Adrenal gland (tissue), 19 donors: ENCODE measurements at places on chromosomes 7 and 10.
A peak's percentile ranks its signal among the peaks of the same experiment; 100 is the strongest.

DNA sequence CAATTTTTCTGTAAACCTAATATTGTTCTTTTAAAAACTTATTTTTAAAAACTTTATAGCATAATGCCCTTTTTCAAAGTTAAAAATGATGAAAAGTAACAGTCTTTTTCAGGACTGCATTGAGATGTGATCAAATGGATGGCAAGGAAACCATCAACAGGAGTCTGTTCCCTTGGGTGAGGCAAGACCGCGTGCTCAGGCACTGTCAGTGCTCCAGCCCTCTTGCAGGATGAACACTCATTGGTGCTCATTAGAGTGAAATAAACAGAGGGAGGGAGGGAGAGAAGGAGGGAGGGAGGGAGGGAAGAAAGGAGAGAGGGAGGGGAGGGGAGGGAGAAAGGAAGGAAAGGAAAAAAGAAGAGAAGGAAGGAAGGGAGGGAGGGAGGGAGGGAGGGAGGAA, 145.7 kb upstream of the CHST15 start:
- no peak for DNase-seq
- no peaks in the 10 kb centered on the region for H3K4me1 ChIP-seq
- no peaks in the 10 kb centered on the region for H3K36me3 ChIP-seq
- no peaks in the 10 kb centered on the region for H3K27me3 ChIP-seq
- H3K27ac ChIP-seq: no peak overlapping the region

DNA sequence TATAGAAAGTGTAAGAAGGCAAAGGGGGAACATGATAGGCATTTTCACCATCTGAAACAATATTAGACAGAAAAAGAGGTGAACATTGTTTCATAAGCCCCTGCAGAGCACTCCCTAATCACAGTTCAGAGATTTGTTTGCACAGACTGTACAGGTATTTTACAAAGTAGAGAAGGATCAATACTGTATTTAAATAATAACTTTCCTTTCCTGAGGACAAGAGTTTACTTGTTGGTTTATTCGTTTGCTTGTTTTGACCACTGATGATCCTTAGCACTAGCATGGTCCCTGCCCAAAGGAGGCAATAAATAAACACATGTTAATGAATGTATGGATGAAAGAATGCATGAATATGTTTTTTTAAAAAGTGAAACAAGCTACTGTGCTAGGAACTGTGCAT, 690.1 kb upstream of the COBL start:
- H3K4me3 ChIP-seq: no peak overlapping the region
- no peaks in the 10 kb centered on the region for H3K4me1 ChIP-seq
- H3K27me3 ChIP-seq: no peaks in the 10 kb centered on the region
- H3K27ac ChIP-seq: no peak overlapping the region
- no peaks in the 10 kb centered on the region for H3K36me3 ChIP-seq
- DNase-seq: no peak

DNA sequence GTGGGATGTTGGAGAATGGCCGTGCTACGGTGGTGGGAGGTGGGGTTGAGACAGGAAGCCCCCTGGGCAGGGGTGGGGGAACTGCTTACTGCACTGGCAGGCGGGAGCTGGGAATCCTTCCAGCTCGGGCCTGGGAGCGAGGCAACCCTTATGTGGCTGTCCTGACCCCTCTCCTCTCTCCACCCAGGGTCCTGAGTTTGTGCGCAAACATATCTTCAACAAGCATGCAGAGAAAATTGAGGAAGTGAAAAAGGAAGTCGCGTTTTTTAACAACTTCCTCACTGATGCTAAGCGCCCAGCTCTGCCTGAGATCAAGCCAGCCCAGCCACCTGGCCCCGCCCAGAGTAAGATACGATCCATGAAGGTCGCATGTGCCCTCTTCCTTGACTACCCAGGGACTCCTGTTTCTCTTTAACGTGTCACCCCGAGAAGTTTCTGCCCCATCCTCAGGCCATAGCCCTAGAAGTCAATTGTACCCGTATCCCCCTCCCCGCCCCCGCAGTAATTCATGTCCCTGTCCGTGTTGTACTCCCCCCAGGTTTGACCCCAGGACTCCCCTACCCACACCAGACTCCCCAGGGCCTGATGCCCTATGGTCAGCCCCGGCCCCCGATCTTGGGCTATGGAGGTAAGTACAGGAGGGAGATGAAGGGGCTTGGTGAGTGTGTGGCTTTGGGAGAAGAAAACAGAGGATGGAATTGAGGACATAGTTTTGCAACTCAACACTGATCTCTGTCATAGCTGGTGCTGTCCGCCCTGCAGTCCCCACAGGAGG, 1.8 kb downstream of the UFSP1 start:
- no peak overlapping the region for H3K4me3 ChIP-seq
- H3K4me1 ChIP-seq: peaks cover 35% of the 10 kb centered on the region
- H3K36me3 ChIP-seq: peaks cover 58% of the 10 kb centered on the region
- peak overlapping the region; percentile 37 for H3K27ac ChIP-seq
- no peaks in the 10 kb centered on the region for H3K27me3 ChIP-seq
- peak; percentile 30 for DNase-seq

GRCh38 chr10:67884313-67884841, at the start of gene SIRT1:
SIRT1 (plus strand) TSS chr10:67884656; CDS start chr10:67884722, 66 bp downstream.
- no peaks in the 10 kb centered on the region for H3K27me3 ChIP-seq
- H3K36me3 ChIP-seq: no peaks in the 10 kb centered on the region
- H3K27ac ChIP-seq: peak within 1 kb of the TSS; percentile 96
- peak within 1 kb of the TSS; percentile 51 for H3K4me3 ChIP-seq
- DNase-seq: peak; percentile 99

DNA sequence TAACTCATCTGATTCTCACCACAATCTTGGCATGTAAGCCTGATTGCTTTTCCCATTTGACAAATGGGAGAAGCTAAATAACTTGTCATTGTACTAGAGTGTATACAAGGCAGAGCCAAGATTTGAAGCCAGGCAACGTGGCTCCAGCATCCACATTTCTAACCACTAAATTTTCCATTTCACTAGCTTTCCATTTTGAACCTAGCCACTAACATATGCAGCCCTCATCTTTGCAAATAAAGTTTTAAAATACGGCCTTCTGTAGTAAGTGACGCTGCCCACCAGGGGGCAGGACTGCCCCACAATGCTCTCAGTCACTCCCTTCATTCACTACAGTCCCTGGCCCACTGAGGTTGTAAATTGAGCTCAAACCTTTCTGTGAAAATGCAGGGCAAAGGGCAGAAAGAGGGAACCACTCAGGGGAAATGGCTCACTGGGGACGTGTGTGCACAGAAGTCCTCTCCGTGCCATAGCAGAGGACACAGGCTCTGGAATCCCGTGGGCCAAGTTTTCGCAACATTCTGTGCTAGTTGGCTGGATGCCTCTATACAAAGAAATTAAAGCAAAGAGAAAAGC, 315.7 kb downstream of the TNS3 start:
- H3K4me1 ChIP-seq: no peaks in the 10 kb centered on the region
- no peaks in the 10 kb centered on the region for H3K27me3 ChIP-seq
- DNase-seq: peak; percentile 52
- H3K27ac ChIP-seq: no peak overlapping the region
- no peaks in the 10 kb centered on the region for H3K36me3 ChIP-seq

GRCh38 chr10:112370424-112370819, 3.5 kb upstream of the ACSL5 start:
- no peaks in the 10 kb centered on the region for H3K36me3 ChIP-seq
- peaks cover 8% of the 10 kb centered on the region for H3K4me1 ChIP-seq
- no peaks in the 10 kb centered on the region for H3K27me3 ChIP-seq
- no peak for DNase-seq
- no peak overlapping the region for H3K4me3 ChIP-seq

DNA sequence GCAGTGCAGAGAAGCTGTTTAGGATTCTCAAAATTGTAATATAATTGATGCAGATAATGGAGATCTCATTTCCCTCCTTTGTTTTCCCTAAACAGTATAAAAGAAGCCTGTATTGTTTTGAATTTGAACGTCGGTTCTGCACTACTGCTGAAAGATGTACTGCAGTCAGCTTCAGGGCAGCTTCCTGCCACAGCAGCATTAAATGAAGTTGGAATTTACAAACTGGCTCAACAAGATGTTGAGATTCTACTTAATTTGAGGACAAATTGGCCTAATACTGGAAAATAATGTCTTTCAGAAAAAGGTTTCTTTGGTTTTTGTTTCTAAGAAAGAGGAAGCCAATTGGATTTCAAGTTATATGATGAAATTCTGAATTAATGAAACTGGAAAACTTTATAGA, 14.3 kb downstream of the EFCAB10 start:
- DNase-seq: no peak
- H3K27me3 ChIP-seq: no peaks in the 10 kb centered on the region
- H3K4me1 ChIP-seq: no peaks in the 10 kb centered on the region
- H3K4me3 ChIP-seq: no peak overlapping the region
- no peak overlapping the region for H3K27ac ChIP-seq
- H3K36me3 ChIP-seq: peaks cover 42% of the 10 kb centered on the region

DNA sequence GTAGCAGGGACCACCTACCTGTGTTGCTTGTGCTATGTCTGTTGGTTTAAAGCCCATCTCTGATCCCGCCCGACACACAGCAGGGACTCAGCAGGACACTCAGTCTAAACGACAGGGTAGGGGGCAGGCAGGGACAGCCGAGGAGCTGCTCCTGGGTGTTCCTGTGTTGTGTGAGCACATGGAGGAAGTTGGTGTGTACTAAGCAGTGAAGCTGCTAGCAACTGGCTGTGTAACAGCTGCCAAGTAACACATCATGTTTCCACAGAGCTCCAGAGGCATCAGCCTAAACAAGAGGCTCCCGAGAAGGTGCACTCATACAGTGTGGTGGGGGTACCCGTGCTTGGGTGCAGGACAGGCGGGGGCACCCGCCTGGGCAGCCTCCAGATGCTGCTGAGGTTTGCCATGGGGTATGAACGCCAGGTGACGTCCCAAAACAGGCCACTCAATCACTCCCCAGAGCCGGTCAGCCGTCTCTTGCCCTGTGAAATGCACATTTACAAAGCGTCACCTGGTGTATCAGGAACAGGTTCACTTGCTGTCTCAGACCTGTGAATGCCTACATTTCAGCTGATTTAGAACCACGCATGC, 59.6 kb downstream of the PTPRN2 start:
- no peak overlapping the region for H3K4me3 ChIP-seq
- H3K27me3 ChIP-seq: no peaks in the 10 kb centered on the region
- H3K36me3 ChIP-seq: no peaks in the 10 kb centered on the region
- H3K27ac ChIP-seq: no peak overlapping the region

- no peaks in the 10 kb centered on the region for H3K4me1 ChIP-seq
- no peaks in the 10 kb centered on the region for H3K27me3 ChIP-seq
- H3K27ac ChIP-seq: no peak overlapping the region
- H3K4me3 ChIP-seq: no peak overlapping the region
- DNase-seq: peak; percentile 62
- no peaks in the 10 kb centered on the region for H3K36me3 ChIP-seq
Measured at GRCh38 chr10:14971867-14972448, 12.8 kb downstream of the MEIG1 start.

- DNase-seq: no peak
- no peaks in the 10 kb centered on the region for H3K36me3 ChIP-seq
- H3K27me3 ChIP-seq: no peaks in the 10 kb centered on the region
- no peak overlapping the region for H3K4me3 ChIP-seq
- H3K27ac ChIP-seq: no peak overlapping the region
Measured at GRCh38 chr10:5816170-5816569, 2.9 kb upstream of the GDI2 start.

DNA sequence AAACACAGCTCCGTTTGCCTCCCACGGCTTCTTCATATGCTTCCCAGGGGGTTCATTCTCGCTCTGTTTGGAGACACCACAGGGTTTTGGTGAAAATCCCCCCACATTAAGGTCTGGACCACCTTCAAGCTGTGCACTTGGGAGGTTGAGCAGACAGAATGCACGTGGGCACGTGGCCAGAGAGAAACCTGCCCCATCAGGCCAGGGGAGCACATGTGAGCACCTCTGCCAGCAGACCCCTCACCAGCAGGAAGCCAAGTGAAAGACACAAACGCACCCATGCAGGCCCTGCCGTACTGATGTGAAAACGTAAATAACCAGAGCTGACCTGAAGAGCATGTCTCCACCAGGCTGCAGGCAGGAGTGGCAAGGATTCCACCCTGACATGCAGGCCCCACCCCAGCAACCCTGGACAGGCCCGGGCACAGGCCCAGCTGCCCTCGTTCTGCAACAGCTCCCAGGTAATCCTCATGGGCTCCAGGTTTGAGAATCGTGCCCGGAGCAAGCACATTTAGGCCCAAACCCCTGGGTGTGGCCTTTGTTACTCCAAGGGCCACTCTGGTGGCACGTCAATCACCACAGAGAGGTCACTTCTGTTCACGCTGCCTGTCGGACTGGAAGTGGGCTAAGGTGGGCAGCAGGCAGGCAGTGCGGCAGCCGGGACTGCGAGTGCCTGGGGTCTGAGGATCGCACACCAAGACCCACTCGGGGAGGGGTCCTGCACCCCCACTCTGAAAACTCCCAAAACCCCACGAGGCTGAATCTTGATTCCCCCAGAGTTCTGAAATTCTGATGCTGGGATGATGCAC, 184.4 kb downstream of the PTPRN2 start:
- no peaks in the 10 kb centered on the region for H3K4me1 ChIP-seq
- no peak for DNase-seq
- H3K27me3 ChIP-seq: no peaks in the 10 kb centered on the region

- no peak for DNase-seq
- H3K27ac ChIP-seq: no peak overlapping the region
- H3K4me1 ChIP-seq: no peaks in the 10 kb centered on the region
- no peaks in the 10 kb centered on the region for H3K36me3 ChIP-seq
- H3K4me3 ChIP-seq: no peak overlapping the region
- no peaks in the 10 kb centered on the region for H3K27me3 ChIP-seq
Measured at GRCh38 chr7:24971333-24972165, 8.4 kb downstream of the OSBPL3 start.

- H3K27me3 ChIP-seq: no peaks in the 10 kb centered on the region
- no peak overlapping the region for H3K4me3 ChIP-seq
- H3K27ac ChIP-seq: no peak overlapping the region
- peaks cover 44% of the 10 kb centered on the region for H3K36me3 ChIP-seq
Measured at GRCh38 chr10:102400598-102401341, 5.3 kb downstream of the NFKB2 start.
